ENCODE measurements at places on chromosomes 12 and 14.

DNA sequence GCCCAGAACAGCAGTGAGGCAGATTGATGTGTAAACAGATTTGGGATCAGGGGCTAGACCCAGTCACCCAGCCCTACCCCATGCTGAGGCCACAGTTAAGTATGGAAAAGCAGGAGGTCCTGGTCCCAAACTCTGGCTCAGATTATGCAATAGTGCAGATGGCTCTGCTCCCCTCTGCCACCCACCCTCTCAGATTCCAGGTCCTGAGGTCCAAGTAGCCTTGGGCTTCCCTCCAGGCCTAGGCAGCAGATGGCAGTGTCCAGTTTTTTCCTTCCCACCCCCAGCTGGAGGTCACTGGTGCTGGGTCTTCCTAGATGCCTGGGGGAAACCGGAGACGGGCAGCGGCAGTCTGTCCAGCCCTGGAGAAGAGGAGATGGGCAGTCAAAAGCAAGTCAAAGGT lies 2.8 kb upstream of the DHH start:
- DNase-seq: no peak

GRCh38 chr12:123798518-123798917 lies 36.4 kb downstream of the DNAH10 start:
- no peak for DNase-seq

DNA sequence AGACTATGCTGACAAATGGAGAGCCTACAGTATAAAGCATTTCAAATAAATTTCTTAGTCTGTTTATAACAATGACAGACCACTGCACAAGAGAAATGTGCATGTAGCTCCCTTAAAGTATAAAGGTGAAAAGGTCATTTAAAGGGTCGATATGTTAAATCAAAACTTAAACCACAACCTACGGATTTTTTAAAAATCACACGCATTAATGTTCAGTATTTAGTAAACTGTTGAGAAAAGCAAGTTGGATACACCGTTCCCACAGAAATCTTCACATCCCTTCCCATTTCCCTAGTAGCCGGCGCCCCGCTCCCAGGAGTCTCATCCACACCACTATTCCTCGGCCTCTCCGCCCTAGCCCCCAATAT lies 614 bp downstream of the FKBP3 start:
- DNase-seq: no peak

DNA sequence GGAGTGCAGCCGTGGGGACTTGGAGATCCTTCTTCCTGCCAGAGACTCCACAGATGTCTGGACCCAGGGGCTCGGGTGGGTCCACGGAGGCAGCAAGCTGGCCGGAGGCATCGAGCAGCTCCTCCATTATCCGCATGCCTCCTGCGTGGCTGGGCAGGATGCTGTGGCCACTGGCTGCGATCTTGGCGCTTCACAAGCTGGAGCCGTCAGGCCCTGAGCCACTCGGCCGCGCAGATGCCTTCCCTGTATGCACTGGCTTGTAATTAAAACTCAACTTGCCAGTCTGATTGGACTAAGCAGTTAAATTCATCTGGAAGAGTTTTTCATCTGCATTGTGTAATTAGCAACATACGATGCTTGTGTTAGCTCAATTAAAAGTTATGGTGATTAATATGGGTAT lies 151.5 kb downstream of the AACS start:
- DNase-seq: no peak

DNA sequence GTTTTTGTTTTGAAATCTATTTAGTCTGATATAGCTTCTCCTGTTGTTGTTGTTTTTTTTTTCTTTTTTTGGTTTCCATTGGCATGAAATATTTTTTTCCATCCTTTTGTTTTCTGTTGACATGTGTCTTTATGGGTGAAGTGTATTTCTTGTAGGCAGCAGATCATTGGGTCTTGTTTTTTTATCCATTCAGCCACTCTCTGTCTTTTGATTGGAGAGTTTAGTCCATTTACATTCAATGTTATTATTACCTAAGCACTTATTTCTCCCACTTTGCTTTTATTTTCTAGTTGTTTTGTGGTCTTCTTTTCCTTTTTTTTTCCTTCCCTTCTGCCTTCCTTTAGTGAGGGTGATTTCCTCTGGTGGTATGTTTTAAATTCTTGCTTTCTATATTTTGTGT lies 193.6 kb upstream of the TMEM260 start:
- no peak for DNase-seq

- DNase-seq: no peak
Observed at GRCh38 chr12:104435175-104435574, 21.6 kb upstream of the CHST11 start.

GRCh38 chr12:57069523-57069922 lies 9.1 kb downstream of the NEMP1 start:
- DNase-seq: peak; percentile 54

- DNase-seq: no peak
Observed at GRCh38 chr14:20412411-20412810, 890 bp downstream of the TEP1 start.

- no peak for DNase-seq
Observed at GRCh38 chr12:90854136-90854689, 100.8 kb downstream of the CCER1 start.

- DNase-seq: no peak
Observed at GRCh38 chr14:38243696-38244240, 12.1 kb downstream of the CLEC14A start.

- peak; percentile 34 for DNase-seq
Observed at GRCh38 chr12:92470608-92471021, 232.2 kb upstream of the PLEKHG7 start.

DNA sequence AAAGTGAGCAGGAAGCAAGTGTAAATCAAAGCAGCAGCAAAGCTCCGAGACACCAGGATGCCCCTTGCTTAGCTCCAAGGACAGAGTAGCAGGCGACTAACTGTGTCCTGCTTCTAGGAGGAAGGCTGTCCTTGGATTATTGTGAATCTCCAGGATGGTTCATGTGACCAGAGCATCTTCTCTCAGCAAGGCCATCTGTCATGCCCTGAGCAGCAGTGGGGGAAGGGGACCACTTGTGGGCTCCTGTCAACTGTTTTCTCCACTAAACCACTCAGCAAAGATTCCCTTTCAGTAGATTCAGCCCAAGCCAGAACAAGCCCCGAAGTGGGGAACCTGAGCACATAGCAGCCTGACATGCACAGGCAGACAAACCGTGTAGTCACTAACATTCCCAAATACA lies 19.4 kb downstream of the MAP3K9 start:
- no peak for DNase-seq

GRCh38 chr12:94062796-94063635 lies 85.4 kb upstream of the PLXNC1 start:
- no peak for DNase-seq

- no peak for DNase-seq
Observed at GRCh38 chr12:121330195-121330594, 22.0 kb downstream of the ANAPC5 start.

DNA sequence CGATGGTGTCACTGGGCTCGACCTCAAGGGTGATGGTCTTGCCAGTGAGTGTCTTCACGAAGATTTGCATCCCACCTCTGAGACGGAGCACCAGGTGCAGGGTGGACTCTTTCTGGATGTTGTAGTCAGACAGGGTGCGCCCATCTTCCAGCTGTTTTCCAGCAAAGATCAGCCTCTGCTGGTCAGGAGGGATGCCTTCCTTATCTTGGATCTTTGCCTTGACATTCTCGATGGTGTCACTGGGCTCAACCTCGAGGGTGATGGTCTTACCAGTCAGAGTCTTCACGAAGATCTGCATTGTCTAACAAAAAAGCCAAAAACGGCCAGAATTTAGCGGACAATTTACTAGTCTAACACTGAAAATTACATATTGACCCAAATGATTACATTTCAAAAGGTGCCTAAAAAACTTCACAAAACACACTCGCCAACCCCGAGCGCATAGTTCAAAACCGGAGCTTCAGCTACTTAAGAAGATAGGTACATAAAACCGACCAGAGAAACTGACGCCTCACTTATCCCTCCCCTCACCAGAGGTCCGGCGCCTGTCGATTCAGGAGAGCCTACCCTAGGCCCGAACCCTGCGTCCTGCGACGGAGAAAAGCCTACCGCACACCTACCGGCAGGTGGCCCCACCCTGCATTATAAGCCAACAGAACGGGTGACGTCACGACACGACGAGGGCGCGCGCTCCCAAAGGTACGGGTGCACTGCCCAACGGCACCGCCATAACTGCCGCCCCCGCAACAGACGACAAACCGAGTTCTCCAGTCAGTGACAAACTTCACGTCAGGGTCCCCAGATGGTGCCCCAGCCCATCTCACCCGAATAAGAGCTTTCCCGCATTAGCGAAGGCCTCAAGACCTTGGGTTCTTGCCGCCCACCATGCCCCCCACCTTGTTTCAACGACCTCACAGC lies 717 bp downstream of the UBC start:
- peak; percentile 94 for DNase-seq

GRCh38 chr14:71804992-71805391 lies 127.2 kb upstream of the RGS6 start:
- DNase-seq: no peak

DNA sequence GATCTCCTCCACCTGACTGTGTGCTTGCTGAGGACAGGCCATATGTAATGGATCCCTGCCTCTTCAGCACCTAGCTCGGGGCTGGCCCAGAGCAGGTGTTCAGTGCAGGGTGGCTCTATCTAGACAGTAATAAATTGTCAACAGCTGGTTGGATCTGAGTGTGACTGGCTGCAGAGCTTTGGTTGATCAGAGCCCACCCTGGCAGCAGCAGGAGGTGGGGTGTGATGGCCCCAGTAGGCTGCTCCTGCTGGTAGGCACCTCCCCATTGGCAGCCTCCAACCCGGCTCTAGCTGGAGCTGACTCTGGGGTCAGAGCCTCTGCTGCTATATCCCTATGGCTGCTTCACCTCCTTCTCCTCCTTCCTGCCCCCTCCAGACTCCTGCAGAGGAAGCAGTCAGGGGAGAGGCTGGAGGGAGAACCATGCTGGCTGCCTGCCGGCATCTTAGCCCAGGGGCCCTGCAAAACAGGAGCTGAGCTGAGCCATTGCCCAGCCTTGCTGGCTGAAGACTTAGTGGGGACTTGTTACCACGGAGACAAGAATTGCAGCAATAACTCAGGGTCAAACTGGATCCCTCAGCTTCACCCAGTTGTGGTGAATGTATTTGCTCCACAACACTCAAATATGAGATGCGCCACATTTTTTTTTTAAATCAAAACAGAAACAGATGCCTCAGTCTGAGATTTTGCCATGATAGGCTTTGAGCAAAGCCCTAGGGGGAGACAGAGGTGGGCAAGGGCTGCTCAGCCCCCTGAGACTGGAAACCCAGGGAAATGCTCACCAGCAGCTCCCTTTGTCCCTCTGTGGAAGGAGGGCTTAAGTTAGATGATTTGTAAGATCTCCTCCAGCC lies 22.2 kb downstream of the TMEM63C start:
- DNase-seq: no peak

DNA sequence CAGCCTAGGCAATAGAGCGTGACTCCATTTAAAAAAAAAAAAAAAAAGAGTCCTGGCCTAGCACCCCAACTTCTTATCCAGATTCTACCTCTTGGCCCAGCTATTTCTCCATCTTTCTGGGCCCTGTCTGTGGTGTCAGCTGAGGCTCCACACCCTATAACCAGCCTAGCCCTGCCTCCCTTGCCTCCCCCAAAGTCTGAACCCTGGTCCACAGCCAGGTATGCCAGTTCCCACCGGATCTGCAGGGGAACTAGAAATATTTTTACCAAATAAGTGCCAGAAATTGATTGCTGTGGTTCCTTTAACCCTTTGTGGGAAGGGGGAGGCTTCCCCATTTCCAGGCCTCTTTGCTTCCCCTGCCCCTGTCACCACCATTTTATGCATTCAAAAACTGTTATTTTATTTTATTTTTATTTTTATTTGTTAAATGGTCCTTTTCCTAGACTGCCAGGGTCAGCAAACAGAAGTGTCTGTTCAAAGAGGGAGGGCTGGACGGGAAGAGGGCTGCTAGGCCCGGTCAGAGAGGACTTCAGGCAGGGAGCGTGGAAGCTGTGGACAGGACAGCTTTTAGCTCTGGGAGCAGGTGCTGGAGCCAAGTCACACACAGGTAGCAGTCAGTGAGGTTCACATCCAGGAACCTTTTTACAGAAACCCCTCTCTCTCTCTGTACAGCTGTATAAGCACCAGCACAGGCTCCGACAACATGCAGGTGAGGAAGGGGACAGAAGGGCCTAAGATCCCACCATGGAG lies 23.2 kb downstream of the TTC9 start:
- DNase-seq: no peak

DNA sequence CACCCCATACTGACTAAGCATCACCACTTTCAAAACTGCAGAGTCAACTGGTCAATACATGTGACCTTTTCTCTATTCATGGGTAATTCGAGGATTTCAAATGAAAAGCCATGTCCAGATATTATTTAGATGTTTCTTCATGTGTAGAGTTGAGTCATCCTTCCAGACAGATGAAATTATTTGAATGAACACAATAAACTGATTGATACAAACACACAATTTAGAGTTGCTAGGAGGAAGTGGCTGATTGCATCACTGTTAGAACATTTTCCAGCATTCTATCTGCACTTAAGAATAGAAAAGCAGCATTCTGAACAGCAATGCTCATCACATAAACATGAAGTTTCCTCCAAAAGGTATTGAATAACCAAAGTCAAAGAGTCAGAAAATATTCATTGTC lies 273.5 kb upstream of the SOX5 start:
- no peak for DNase-seq

- DNase-seq: no peak
Observed at GRCh38 chr12:56350662-56351061, 9.2 kb downstream of the STAT2 start.

Measured in activated naive CD8-positive, alpha-beta T cell treated with anti-CD3 and anti-CD28 coated beads, Interleukin-2, amount 50 U/mL, for 24 hours (primary cell).